Right renal cortex interstitium (tissue), 3 donors: ENCODE measurements at places on chromosomes 11 and 22.
A peak's percentile ranks its signal among the peaks of the same experiment; 100 is the strongest.

- no peak for DNase-seq
These were observed 69.1 kb upstream of the AKIP1 start for GRCh38 chr11:8841899-8842298.

GRCh38 chr11:110298301-110298765 is 1.9 kb upstream of the RDX start:
- DNase-seq = no peak

- DNase-seq = no peak
These were observed 13.5 kb upstream of the SORL1-AS1 start for GRCh38 chr11:121466063-121466794.

DNA sequence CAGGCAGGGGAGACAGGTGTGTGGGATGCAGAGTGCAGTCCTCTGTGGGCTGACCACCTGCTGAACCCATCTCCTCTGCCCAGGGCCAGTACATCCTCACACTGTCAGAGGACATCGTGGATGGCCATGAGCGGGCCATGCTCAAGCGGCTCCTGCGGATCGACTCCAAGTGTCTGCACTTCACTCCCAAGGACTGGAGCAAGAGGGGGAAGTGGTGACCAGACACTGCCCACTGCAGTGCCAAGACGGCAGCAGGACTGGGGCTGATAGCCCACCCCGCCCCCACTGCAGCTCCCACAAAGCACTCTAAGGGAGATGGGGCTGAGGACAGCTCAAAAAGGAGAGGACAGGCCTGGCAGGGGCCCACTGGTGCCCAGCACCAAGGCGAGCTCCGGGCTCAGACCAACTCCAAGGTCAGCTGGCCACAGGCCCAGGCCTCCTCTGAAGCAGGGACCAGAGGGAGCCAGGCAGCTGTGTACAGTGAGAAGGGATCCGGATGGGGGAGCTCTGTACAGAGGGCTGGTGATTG is 1.6 kb downstream of the RNASEH2C start:
- no peak for DNase-seq

- DNase-seq = no peak
These were observed 17.6 kb upstream of the PPFIA1 start for GRCh38 chr11:70252844-70253243.

GRCh38 chr11:33930317-33931021 is 38.6 kb upstream of the LMO2 start:
- DNase-seq = peak; percentile 52

GRCh38 chr11:13333456-13333957 is 55.9 kb downstream of the BMAL1 start:
- no peak for DNase-seq
